ENCODE measurements at places on chromosomes 1 and 21. TPM values are rescaled to one million over a fixed set of nuclear protein-coding genes. Genes with fewer than 3 reads are reported as not detected.

- H3K27me3 ChIP-seq = peaks cover 17% of the 10 kb centered on the region
- H3K4me3 ChIP-seq = peak overlapping the region; percentile 48
- H3K27ac ChIP-seq = peak overlapping the region; percentile 80
Observed at GRCh38 chr1:66532798-66533783, 862 bp upstream of the SGIP1 start.

GRCh38 chr1:18965206-18966173 lies 9.0 kb upstream of the IFFO2 start:
- no peaks in the 10 kb centered on the region for H3K36me3 ChIP-seq
- no peaks in the 10 kb centered on the region for H3K4me1 ChIP-seq
- no peak overlapping the region for H3K27ac ChIP-seq
- H3K4me3 ChIP-seq = no peak overlapping the region
- DNase-seq = no peak
- no peaks in the 10 kb centered on the region for H3K27me3 ChIP-seq

GRCh38 chr1:92961131-92961895 lies at the start of gene DIPK1A:
TSS of gene DIPK1A (minus strand) at chr1:92961462. CDS start at chr1:92961429, 33 bp downstream.
- peaks cover 6% of the 10 kb centered on the region for H3K4me1 ChIP-seq
- peak within 1 kb of the TSS; percentile 98 for H3K27ac ChIP-seq
- H3K4me3 ChIP-seq = peak within 1 kb of the TSS; percentile 88

DNA sequence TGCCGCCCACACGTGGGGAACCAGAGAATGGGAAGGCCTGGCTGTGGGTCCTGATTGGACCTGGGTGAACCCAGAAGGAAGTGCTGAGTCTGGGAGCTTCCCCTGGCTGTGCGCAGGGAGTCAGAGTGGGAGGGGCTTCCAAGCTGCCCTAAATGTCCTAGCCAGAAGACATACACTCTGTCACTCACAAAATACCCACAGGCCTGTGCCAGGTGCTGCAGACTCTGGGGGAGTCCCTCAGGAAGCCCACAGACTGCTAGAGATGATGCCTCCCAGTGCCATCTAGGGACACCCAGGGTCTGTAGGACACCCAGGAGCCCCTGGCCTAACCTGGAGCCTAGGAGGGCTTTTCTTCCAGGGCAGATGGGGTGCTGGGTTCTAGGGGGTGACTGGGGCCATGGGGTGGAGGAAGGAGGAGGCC lies 33.7 kb upstream of the LRP8 start:
- no peaks in the 10 kb centered on the region for H3K36me3 ChIP-seq
- no peak overlapping the region for H3K27ac ChIP-seq
- DNase-seq = no peak
- no peaks in the 10 kb centered on the region for H3K27me3 ChIP-seq
- no peak overlapping the region for H3K4me3 ChIP-seq

DNA sequence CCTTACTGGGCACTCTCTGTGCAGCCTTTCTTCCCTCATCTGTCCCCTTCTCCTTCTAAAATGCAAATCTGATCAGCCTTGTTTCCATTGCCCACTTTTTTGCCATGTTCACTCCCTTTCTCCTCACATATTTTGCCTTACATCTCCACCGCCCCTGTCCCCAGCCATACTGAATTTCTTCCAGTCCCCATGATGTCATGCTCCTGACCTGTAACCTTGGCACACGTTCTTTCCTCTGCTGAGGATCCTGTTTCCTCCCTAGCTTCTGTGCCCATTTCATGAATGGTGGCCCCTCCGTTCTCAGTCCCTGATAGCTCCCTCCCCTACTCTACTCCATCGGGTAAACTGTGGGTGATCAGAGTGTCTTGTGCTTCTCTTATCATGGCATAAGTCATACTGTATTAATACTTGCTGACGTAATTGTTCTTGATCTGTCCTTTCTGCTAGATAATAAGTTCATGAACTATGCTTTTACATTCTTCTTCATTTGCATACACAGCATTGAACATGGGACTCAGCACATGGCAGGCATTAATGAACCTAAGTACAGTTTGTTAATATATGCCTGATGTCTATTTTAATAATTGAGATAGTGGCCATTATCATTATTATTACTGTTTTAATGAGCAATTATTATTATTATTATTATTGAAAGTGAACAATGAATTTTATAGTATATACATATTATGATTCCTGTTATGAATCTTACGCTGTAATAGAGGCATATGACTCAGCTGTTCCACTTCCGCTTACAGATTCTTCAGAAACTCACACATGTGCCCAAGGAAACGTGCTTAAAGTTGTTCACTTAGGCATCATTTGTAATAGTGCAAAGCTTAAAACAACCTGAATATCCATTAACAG lies 28.5 kb downstream of the MAP3K21 start:
- DNase-seq = no peak
- no peaks in the 10 kb centered on the region for H3K27me3 ChIP-seq
- peaks cover 14% of the 10 kb centered on the region for H3K4me1 ChIP-seq
- no peaks in the 10 kb centered on the region for H3K36me3 ChIP-seq
- no peak overlapping the region for H3K4me3 ChIP-seq

DNA sequence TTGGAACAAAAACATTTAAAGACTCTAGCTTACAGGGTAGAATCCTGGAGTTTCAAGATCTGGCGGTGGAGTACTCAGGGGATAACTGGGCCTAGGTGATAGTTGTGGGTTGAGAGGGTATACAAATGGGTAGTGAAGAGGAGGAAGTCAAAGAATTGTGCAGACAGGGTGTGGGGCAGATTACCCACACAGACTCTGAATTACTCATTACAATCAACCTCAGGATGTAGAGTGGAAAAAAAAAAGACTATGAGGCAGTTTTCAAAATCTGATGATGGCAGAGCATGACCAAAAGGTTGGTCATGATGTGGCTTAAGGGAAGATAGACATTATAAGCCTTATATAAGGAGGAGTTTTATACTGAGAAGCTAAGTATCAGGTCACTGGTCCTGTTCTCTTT lies 44.1 kb upstream of the GLIS1 start:
- peaks cover 9% of the 10 kb centered on the region for H3K36me3 ChIP-seq
- no peaks in the 10 kb centered on the region for H3K4me1 ChIP-seq
- H3K27ac ChIP-seq = no peak overlapping the region
- H3K4me3 ChIP-seq = no peak overlapping the region
- no peaks in the 10 kb centered on the region for H3K27me3 ChIP-seq

Gene TTC24
- total RNA-seq = not detected

DNA sequence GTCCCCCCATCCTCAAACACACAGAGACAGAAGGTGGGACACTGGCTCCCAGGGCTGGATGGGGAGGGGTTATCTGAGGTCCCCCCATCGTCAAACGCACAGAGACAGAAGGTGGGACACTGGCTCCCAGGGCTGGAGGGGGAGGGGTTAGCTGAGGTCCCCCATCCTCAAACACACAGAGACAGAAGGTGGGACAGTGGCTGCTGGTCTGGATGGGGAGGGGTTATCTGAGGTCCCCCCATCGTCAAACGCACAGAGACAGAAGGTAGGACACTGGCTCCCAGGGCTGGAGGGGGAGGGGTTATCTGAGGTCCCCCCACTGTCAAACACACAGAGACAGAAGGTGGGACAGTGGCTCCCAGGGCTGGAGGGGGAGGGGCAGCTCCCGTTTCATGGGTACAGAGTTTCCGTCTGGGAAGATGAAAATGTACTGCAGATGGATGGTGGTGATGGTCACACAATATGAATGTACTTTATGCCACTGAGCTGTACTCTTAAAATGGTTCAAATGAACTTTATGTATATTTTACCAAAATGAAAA lies 69.2 kb downstream of the SCCPDH start:
- no peaks in the 10 kb centered on the region for H3K36me3 ChIP-seq
- peaks cover 22% of the 10 kb centered on the region for H3K4me1 ChIP-seq

- H3K27me3 ChIP-seq = no peaks in the 10 kb centered on the region
- peaks cover 16% of the 10 kb centered on the region for H3K4me1 ChIP-seq
- H3K36me3 ChIP-seq = no peaks in the 10 kb centered on the region
- H3K27ac ChIP-seq = peak overlapping the region; percentile 88
Observed at GRCh38 chr1:16903458-16903796, 7.6 kb downstream of the RNU1-2 start.

GRCh38 chr1:88433556-88433955 lies 250.5 kb upstream of the PKN2 start:
- no peaks in the 10 kb centered on the region for H3K4me1 ChIP-seq
- no peak for DNase-seq
- H3K27ac ChIP-seq = no peak overlapping the region
- no peaks in the 10 kb centered on the region for H3K36me3 ChIP-seq
- H3K4me3 ChIP-seq = no peak overlapping the region

- H3K36me3 ChIP-seq = no peaks in the 10 kb centered on the region
- peaks cover 22% of the 10 kb centered on the region for H3K4me1 ChIP-seq
- no peak overlapping the region for H3K4me3 ChIP-seq
- DNase-seq = no peak
- H3K27me3 ChIP-seq = no peaks in the 10 kb centered on the region
Observed at GRCh38 chr1:172146141-172146850, 274.2 kb upstream of the C1orf105 start.

DNA sequence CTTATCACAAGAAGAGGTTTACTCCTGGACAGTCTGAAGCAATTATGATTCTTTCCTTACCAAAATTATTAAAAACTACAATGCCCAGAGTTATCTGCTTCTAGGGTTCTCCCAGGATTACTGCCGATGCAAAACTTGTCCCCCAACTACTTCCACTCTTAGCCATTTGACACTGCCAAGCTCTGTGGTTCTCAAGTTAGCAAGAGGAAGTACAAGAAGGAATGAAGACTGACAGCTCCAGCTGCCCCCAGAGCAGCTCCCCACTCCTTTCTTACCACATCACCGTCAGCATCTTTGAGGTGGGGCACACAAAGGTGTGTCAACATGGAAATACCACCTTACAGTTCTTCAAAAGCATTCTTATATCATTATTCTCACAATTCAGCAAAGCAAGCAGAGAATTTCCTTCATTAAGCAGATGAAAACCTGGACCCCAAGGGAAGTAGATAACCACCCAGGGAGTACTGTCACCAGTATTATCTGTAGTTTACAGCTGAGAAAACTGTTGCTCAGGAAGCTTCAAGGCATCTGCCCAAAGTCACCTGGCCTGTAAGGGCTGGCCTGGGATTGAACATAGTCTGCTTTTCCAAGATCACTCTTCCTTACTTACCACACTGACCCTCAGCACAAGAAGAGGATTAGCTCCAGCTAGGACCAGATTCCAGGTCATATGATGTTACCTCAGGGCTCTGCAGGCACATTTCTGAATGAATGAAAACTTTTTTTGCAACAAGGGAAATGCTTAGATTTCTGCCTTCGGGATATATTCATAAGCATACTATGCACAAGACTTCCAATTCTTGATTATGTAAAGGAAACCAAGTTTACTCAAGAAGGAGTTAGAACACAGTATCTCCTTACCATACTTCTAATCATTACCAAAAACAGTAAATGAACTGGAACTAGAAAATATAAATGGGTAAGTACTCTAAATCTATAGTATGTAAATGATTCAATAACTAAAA lies 9.3 kb downstream of the PSMG1 start:
- no peak overlapping the region for H3K27ac ChIP-seq
- peaks cover 60% of the 10 kb centered on the region for H3K36me3 ChIP-seq
- DNase-seq = no peak
- no peak overlapping the region for H3K4me3 ChIP-seq

GRCh38 chr1:19220080-19220846 lies 10.2 kb upstream of the UBR4 start:
- no peak for DNase-seq
- no peak overlapping the region for H3K4me3 ChIP-seq
- peak overlapping the region; percentile 5 for H3K27ac ChIP-seq
- peaks cover 99% of the 10 kb centered on the region for H3K36me3 ChIP-seq
- no peaks in the 10 kb centered on the region for H3K27me3 ChIP-seq

Gene IFI44L
- 9.7 TPM for total RNA-seq

DNA sequence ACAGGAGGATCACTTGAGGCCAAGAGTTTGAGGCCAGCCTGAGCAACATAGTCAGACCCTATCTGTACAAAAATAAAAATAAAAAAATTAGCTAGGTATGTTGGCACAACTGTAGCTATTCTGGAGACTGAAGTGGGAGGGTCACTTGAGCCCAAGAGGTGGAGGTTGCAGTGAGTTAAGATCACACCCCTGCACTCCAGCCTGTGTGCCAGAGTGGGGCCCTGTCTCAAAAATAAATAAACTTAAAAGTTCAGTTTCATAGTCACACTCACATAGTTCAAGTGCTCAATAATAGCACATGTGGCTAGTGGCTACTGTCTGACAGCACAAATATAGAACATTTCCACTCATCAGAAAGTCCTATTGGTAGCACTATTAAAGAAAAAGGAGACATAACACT lies 5.2 kb upstream of the EVI5 start:
- H3K4me3 ChIP-seq = no peak overlapping the region
- H3K27ac ChIP-seq = no peak overlapping the region
- H3K27me3 ChIP-seq = no peaks in the 10 kb centered on the region

DNA sequence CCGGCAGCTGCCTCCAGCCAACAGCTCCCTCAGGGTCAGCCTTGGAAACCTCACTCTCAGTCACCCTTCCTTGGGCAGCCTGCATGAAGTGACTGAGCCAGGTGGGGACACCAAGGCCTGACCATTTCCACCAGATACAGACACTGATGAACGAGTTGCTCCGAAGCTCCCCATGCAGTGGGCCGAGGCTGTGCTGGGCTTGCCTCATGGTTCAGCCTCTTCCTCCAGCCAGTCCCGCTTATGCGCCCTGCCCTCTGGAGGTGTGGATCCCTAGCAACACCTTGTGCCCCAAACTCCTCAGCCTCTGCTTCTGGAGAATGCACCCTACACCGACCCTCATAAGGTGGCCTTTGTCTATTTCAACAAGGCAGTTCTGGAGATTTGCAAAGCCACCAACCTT lies 236.0 kb downstream of the RRAGC start:
- no peak overlapping the region for H3K27ac ChIP-seq
- H3K27me3 ChIP-seq = no peaks in the 10 kb centered on the region
- H3K36me3 ChIP-seq = no peaks in the 10 kb centered on the region
- DNase-seq = no peak
- H3K4me3 ChIP-seq = no peak overlapping the region
- peaks cover 8% of the 10 kb centered on the region for H3K4me1 ChIP-seq

- H3K27ac ChIP-seq = no peak overlapping the region
- H3K4me1 ChIP-seq = no peaks in the 10 kb centered on the region
- no peak overlapping the region for H3K4me3 ChIP-seq
- no peak for DNase-seq
- H3K27me3 ChIP-seq = no peaks in the 10 kb centered on the region
- H3K36me3 ChIP-seq = no peaks in the 10 kb centered on the region
Observed at GRCh38 chr1:227841096-227841495, 25.6 kb downstream of the PRSS38 start.

- DNase-seq = no peak
- H3K4me3 ChIP-seq = no peak overlapping the region
- H3K4me1 ChIP-seq = no peaks in the 10 kb centered on the region
- no peaks in the 10 kb centered on the region for H3K27me3 ChIP-seq
- no peaks in the 10 kb centered on the region for H3K36me3 ChIP-seq
Observed at GRCh38 chr1:25098717-25099116, 133.6 kb downstream of the SYF2 start.

GRCh38 chr1:6874298-6874697 lies 89.0 kb downstream of the CAMTA1 start:
- no peak for DNase-seq
- no peaks in the 10 kb centered on the region for H3K27me3 ChIP-seq
- H3K36me3 ChIP-seq = peaks cover 23% of the 10 kb centered on the region
- H3K4me1 ChIP-seq = peaks cover 9% of the 10 kb centered on the region
- H3K27ac ChIP-seq = no peak overlapping the region
- H3K4me3 ChIP-seq = no peak overlapping the region

Gene ARTN
- not detected for total RNA-seq

Gene SLAMF9
- not detected for total RNA-seq

Data from stomach (tissue), 19 donors.